ENCODE measurements at places on chromosomes 4 and X.

DNA sequence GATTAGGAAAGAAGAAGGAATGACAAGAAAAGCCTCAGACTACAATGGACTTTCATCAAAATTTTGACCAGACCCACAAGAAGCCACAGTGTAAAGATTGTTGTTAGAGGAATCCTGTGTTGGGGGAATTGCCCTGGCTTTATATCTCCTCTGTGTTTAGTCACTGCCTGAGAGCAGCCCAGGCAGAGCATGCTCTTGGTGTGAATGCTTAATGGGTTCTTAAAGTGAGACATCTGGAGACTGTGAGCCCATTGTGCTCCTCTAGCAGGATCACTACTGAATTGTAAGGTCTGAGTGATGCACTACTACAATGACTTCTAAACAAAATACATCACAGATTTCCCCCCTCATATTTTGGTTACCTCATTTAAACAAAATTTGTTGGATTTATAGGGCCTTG, 1860.5 kb upstream of the ADGRL3 start:
- no peak for DNase-seq

- no peak for DNase-seq
Observed at GRCh38 chr4:10577508-10578426, 106.8 kb downstream of the CLNK start.

DNA sequence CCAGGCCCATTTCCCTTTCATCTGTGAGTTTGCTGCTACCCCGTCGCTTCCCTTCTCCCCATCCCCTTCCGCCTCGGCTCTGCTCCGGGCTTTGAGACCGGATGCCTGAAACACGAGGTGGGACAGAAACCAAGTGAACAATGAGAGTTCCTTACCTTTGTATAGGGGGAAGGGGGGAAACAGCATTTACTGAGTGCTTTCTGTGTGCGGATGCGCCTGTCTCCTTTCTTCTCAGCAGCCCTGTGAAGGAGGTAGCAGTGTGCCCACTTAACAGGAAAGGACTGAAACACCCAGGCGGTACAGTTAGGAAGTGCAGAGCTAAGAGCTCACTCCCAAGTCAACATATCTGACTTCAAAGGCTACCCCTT, 43.2 kb upstream of the TMSB15B start:
- DNase-seq, result no peak

DNA sequence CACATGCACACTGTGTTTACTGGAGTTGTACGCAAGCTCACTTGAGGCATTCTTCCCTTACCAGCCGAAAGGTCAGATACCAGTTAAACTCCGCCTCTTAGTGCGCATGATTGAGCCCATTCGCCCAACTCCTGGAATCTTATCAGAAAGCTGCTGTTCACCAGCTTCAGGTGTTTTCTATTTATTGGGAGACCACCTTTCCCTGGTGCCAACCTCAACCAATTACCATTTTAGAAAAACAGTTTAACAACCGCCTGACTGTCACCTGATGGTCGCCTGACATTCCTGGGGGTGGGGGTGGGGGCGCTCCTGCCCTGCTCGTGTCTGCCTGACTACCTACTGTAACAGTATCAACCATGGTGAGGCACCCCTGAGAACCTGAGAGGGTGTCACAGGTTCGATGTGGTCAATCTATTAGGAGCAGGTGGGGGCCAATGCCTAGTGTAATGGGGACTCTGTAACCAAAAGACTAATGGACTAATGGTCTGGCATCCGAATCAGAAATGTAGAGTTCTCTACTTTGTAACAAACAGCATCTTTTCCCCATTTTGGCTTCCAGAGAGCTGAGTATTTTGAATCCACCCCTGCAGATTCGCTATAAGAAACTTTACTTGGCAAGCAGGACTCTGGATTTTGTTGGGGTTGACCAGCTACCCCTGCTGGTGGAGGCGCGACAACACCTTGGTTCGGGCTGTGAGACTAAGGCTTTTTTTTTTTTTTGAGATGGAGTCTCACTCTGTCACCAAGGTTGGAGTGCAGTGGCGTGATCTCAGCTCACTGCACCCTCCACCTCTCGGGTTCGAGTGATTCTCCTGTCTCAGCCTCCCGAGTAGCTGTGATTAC, 58.2 kb upstream of the ZNF157 start:
- DNase-seq, result peak; percentile 7

DNA sequence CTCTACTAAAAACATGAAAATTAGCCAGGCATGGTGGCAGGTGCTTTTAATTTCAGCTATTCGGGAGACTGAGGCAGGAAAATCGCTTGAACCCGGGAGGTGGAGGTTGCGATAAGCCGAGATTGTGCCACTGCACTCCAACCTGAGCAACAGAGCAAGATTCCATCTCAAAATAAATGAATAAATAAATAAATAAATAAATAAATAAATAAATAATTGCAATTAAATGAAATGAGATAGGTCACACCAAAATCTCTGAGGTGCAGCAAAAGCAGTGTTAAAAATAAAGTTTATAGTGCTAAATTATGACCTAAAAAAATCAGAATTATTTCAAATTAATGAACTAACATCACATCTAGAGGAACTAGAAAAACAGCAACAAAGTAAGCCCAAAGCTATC, 13.6 kb upstream of the CYLC1 start:
- DNase-seq, result no peak

DNA sequence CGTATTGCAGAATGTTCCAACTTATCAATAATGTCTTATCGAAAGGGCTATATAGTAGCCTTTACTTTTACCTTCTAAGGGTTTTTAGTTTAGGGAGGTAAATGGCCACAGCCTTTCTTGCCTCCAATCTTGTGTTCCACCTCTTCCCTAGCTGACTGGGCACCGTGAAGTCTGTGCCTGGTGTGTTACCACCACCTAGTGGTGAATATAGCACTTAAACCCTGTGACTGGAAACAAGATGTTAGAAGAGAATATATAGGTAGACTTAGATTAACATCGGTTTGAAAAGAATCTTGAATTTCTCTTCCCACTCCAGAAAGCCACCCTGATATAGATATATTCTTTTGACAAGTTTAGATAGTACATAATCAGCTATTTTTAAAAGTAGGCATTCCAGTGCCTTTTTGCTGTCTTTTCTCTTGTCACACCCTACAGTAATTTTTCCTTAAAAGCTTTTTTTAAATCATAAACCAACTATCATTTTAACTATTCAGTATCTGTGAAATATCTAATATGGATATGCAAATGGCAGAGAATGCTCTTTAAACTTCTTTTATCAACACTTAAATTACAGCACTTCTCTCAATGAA, 27.8 kb upstream of the ADH7 start:
- DNase-seq, result no peak

GRCh38 chrX:47458528-47458927, 24.5 kb downstream of the ZNF41 start:
- DNase-seq, result no peak

DNA sequence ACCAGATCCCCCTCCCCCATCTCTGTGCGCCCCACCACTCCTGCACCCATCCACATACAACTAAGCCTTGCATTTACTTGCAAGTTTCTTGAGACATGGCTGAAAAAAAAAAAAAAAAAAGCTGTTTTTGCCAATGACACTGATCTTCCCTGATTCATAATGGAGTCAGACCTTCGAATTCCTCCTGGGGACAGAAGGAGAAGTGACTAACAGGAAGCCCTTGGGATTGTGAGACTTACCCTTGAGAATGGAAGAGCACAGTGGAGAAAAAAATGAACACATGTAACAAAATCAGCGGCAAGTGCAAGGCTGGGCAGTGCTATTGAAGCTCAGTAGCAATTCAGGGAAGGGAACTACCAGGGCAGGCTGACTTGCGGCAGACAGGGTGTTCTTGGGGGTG, 288.4 kb downstream of the BCOR start:
- no peak for DNase-seq

- no peak for DNase-seq
Observed at GRCh38 chr4:77903186-77903585, 40.6 kb downstream of the MRPL1 start.

- no peak for DNase-seq
Observed at GRCh38 chrX:51837921-51838320, 55.5 kb upstream of the MAGED1 start.

- no peak for DNase-seq
Observed at GRCh38 chr4:121168446-121169281, 4.5 kb upstream of the TNIP3 start.
